ENCODE measurements at places on chromosomes 2 and 18. TPM values are rescaled to one million over a fixed set of nuclear protein-coding genes. Genes with fewer than 3 reads are reported as not detected.

CMPK2 gene
- 43.3 TPM for total RNA-seq

DNA sequence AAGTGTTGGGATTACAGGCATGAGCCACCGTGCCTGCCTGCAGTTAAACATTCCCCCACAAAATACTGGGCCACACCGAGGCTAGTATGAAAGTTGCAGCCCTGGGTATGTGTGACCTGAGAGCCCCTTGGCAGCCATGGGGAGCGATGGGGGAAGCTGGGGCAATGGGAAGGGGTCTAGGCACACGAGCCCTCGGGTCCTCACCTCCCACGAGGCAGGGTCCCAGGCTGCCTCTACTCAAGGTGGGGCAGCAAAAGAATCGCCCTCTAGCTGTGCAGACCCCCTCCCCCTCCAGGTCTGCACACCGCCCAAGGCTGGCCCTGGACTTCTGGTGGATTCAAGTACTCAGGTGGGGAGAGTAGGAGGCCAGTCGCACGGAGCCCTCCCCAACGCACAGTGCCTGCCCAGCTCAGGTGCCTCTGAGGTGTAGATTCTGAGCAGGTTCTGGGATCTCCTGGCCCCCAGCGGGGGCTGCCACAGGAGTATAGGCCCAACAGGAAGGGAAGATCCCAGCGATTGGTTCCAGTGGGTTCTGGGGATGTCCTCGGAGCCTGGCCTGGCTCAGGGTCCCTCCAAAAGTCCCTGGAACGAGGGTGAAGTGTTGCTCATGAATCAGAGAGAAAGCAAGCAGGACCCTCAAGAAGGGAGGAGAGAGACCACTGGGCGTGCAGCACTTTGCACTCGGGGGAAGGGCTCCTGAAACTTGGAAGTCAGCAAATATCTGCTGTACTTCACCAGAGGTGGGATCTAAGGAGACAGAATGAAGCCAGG lies 2.6 kb downstream of the GPR35 start:
- H3K36me3 ChIP-seq = no peaks in the 10 kb centered on the region
- no peak for DNase-seq
- H3K27ac ChIP-seq = no peak overlapping the region
- peaks cover 20% of the 10 kb centered on the region for H3K4me1 ChIP-seq
- no peaks in the 10 kb centered on the region for H3K27me3 ChIP-seq

DNA sequence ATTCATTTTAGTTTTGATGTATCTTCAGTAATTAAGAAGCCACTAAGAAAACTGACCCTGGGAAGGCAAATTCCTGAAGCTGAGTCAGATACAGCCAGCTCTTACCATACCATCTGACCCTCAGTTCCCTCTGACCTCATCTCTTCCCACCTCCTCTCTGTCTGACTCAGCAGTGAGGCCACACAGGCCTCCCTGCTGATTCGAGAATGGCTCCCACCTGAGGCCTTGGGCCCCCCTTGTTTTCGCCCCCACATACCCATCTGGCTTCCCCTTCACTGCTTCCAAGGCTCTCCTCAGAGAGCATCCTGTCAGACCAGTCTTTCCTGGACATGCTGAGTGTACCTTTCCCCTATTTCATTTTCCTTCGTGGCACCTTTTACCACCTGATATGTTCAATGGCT lies 71.0 kb upstream of the CYP1B1 start:
- peaks cover 40% of the 10 kb centered on the region for H3K4me1 ChIP-seq
- H3K27me3 ChIP-seq = no peaks in the 10 kb centered on the region
- peak overlapping the region; percentile 78 for H3K27ac ChIP-seq
- H3K4me3 ChIP-seq = no peak overlapping the region
- H3K36me3 ChIP-seq = no peaks in the 10 kb centered on the region

DNA sequence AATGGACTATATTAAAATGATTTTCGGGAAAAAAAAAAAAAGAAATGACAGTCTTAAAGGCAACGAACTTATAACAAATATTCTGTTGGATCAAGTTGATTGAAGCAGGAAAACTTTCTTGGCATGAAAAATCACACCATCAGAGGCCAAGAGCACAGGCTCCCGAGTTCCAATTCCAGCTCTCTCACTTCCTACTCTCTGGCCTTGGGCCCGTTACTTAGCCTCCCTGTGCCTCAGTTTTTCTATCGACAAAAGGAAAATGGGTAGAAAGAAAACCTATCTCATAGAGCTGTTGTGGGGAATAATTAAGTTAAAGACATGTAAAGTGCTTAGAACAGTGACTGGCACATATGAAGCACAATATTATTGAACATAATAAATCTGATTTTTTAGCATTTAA lies 74.2 kb downstream of the HNRNPLL start:
- no peaks in the 10 kb centered on the region for H3K36me3 ChIP-seq
- H3K4me1 ChIP-seq = peaks cover 11% of the 10 kb centered on the region
- H3K27ac ChIP-seq = no peak overlapping the region
- no peak for DNase-seq

DNA sequence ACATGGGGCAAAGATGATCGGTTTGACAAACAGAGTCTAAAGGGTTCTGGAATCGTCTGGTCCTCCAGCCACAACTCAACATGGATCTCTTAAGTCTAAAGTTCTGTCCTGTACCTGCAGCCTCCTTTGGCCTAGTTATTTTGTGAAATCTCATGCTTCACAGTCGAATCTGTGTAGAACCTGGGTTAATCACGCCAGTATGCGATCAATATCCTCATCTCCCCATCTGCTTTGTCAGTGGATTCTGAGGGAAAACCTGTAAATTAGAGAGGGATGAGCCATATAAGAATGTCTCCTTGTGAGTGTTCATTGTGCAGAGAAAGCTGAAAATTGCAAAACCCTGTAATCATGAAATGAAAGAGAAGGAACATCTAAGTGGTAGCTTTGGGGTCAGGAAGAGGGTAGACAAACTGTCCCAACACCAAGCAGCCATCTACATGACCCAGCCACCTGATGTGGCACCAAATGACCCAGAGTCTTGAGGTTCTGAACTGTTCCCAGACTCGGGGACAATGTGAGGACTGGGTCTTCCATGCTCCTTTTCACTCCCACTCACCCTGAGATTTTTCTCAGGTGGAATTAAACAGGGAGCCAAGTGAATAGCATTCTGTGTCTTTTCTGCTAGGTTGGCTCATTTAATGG lies 175.6 kb downstream of the ALPK2 start:
- DNase-seq = no peak
- no peaks in the 10 kb centered on the region for H3K4me1 ChIP-seq
- no peak overlapping the region for H3K4me3 ChIP-seq
- H3K27ac ChIP-seq = no peak overlapping the region
- H3K27me3 ChIP-seq = no peaks in the 10 kb centered on the region
- no peaks in the 10 kb centered on the region for H3K36me3 ChIP-seq

DNA sequence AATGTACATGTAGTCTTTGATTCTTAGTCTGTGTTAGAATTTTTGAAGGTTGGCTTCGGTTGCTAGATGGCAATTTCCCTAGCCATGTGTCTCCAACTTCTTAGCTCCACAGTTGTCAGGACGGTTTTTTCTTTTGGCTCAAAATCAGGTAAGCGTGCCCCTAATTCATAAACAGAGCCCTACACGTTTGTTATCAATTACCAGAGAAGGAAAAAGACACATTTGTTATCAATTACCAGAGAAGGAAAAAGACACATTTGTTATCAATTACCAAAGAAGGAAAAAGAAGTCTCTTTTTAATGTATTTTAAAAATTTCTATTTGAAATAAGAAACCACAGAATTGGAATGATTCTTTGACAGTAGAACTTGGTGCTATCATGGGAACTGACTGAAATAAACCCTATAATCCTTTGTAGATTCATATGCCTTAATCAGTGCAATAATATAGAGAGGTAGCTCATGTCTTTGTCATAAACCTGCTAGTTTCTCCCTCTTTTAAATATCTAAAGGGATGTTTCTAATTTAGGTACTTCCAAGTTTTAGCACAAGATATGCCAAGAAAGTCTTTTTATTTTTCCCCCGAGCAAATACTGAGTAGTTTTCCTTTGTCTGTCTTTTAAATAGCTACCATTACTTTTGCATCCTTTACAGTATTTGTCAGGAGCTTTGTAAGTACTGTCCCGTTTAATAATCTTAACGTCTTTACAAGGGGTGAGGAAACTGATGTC lies 35.9 kb downstream of the CAMKMT start:
- no peak overlapping the region for H3K27ac ChIP-seq
- no peaks in the 10 kb centered on the region for H3K36me3 ChIP-seq
- no peaks in the 10 kb centered on the region for H3K4me1 ChIP-seq
- no peak for DNase-seq
- no peaks in the 10 kb centered on the region for H3K27me3 ChIP-seq

DNA sequence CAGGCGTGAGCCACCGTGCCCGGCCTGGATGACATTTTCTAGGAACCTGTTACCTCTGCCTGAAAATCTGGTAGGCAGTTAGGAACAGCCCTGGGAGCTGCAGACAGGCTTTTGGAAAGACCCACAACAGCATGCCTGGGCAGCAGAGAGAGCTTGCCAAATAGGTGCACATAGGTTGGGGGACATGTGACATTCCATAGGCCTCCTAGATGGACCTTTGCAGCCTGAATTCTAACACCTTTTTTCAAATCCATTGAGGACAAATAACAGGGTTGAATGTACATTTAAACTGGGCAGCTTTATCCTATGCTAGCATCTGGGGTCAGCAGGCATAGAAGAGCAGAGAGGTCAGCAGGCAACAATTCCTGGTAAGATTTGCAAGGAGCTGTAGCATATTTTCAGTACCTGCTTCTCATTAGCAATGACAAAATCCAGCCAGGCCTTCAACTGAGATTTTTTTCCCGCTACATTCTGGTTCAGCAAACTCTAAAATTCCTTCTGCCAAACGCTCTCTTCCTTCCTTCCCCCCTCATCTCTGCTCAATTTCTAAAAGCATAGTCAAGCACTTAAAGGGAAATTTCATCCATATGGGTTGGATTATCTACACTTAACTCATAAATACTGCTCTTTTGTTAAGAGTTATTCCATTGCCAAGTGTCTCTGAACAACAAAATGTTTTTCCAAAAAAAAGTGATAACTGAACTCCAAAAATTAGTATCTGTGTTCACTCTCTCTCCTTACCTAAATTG lies 75.2 kb downstream of the SOWAHC start:
- H3K4me1 ChIP-seq = peaks cover 47% of the 10 kb centered on the region
- peak overlapping the region; percentile 82 for H3K27ac ChIP-seq
- no peaks in the 10 kb centered on the region for H3K36me3 ChIP-seq
- H3K4me3 ChIP-seq = no peak overlapping the region
